Chondrocyte (in vitro differentiated cells): ENCODE measurements at places on chromosomes 2 and 18. TPM values are rescaled to one million over a fixed set of nuclear protein-coding genes. Genes with fewer than 3 reads are reported as not detected.
A peak's percentile ranks its signal among the peaks of the same experiment; 100 is the strongest.

- no peak for DNase-seq
These were observed 111.6 kb upstream of the LTBP1 start for GRCh38 chr2:32835148-32835547.

- no peak for DNase-seq
These were observed 568.2 kb downstream of the THSD7B start for GRCh38 chr2:137333386-137334165.

DNA sequence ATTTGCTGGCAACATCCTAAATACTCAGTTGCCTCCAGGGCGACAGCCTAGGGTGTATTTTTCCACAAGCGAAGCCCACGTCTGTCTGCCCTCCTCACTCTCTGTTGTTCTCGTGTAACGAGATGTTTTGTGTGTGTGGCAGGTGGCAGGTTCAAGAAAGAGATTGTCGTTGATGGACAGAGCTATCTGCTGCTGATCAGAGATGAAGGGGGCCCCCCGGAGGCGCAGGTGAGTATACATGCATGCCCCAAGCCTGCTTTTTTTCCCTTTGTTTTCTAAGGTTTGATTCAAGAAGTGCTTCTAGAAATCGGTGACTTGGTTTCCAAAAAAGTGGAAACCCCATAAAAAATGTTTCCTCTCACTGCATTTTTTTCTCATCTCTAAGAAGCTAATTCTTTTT is 247.0 kb downstream of the AGAP1 start:
- DNase-seq, result no peak

- no peak for DNase-seq
These were observed 21.7 kb downstream of the KCTD18 start for GRCh38 chr2:200488169-200488568.

- no peak for DNase-seq
These were observed 171.8 kb downstream of the PTGR3 start for GRCh38 chr18:75036917-75037688.

- peak; percentile 60 for DNase-seq
These were observed 27.7 kb downstream of the ADRA2B start for GRCh38 chr2:96088340-96089335.

DNA sequence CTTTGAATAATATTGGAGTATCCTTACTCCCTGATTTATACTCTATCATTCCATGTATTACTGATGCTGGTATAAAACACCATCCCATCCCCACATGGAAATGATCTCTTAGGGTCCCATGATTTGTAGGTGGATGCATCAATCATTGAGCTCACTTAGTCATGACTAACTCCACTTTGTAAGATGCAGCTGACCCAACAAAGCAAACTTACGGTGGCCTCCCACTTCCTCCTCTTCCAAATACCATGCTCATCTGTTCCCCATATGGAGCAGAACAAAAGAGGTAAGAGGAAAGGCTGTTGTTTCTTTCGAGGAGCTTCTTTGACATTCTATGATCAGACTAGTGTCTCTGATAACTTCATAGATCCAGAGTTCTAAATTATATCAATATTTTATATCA is 640.2 kb upstream of the SLC39A10 start:
- no peak for DNase-seq

DNA sequence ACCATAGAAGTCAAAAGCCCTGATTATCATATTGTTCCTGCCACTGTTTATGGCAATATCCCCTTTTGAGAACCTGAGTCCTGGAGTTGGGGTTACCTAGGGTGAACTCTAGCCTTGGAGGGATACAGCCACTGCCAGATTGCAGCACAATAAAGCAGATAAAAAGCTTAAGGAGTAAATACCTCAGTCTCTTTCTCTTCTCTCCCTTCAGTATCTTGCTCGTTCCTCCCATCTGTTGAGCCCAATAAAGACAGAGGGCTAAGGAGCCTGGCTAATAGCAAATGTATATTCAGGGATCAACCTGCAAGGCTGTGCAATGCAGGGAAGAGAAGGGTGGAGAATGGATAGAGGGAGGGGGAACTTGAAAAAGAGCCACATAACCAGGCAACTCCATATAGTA is 8.0 kb upstream of the DPP4 start:
- no peak for DNase-seq

- no peak for DNase-seq
These were observed at the start of gene LIMS2 for GRCh38 chr2:127675331-127676261. Gene LIMS2, minus strand, starts transcription at chr2:127675530. Its CDS starts 506 bp downstream, at chr2:127675024.

The ARMC9 gene
- total RNA-seq, result 71.6 to 188 TPM (median 187 TPM) in 3 replicates

The CNTNAP5 gene
- not detected in 3 replicates for total RNA-seq

The THOC1 gene
- total RNA-seq, result 18.3 to 29.8 TPM (median 19.9 TPM) in 3 replicates
